ENCODE measurements at places on chromosomes 6 and 20. TPM values are rescaled to one million over a fixed set of nuclear protein-coding genes. Genes with fewer than 3 reads are reported as not detected.
A peak's percentile ranks its signal among the peaks of the same experiment; 100 is the strongest.

DNA sequence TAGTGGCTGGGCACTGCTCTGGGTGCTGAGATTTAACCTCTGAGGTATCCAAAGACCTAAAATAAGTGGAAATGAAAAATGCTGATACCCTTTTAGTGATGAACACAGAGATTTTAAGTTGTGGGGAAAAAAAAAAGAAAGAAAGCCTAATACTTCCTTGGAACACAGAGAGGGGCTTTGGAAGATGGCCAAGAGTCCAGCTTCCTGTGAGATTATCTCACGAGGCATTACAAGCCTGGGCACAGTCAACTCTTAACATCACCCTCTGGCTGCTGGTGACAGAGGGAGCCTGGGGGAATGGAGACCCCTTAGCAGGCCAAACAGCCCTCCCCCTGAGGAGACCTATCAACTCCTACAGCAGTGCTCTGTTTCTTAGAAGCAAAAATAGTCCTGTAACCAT is 19.7 kb downstream of the BTN2A1 start:
- no peak overlapping the region for H3K27ac ChIP-seq
- no peaks in the 10 kb centered on the region for H3K27me3 ChIP-seq
- peaks cover 44% of the 10 kb centered on the region for H3K4me1 ChIP-seq
- no peaks in the 10 kb centered on the region for H3K36me3 ChIP-seq
- no peak overlapping the region for H3K4me3 ChIP-seq

The TGM2 gene
- 0.06 TPM for total RNA-seq

The LHFPL5 gene
- not detected for total RNA-seq

- H3K4me3 ChIP-seq, result no peak overlapping the region
- no peak overlapping the region for H3K27ac ChIP-seq
- no peaks in the 10 kb centered on the region for H3K27me3 ChIP-seq
- H3K4me1 ChIP-seq, result no peaks in the 10 kb centered on the region
- H3K36me3 ChIP-seq, result no peaks in the 10 kb centered on the region
Measured at GRCh38 chr6:82072121-82072521, 175.4 kb downstream of the IBTK start.

DNA sequence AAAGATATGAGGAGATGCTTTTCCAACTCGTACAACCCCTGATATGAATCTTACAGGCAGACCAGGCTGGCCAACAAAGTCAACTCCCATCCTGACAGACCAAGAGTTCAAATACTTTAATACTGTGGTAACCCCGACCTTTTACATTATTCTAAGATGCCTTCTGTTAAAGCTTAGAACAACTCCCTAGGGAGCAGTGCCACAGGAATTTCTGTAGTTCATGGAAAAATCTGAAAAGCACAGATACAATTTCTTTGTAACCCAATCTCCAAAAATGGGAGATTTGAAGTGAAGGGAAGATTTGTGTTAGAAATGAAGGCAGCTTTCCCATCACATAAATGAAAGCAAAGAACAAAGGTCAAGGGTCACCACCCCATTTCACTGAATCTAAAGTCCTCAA is 151.3 kb upstream of the BEND6 start:
- no peaks in the 10 kb centered on the region for H3K4me1 ChIP-seq
- no peak overlapping the region for H3K4me3 ChIP-seq
- no peak overlapping the region for H3K27ac ChIP-seq
- no peak for DNase-seq
- no peaks in the 10 kb centered on the region for H3K36me3 ChIP-seq
- no peaks in the 10 kb centered on the region for H3K27me3 ChIP-seq

The GJA1 gene
- total RNA-seq, result not detected

GRCh38 chr6:137230956-137231555 is 11.9 kb upstream of the IFNGR1 start:
- no peak overlapping the region for H3K27ac ChIP-seq
- H3K4me1 ChIP-seq, result peaks cover 59% of the 10 kb centered on the region
- DNase-seq, result no peak
- H3K36me3 ChIP-seq, result no peaks in the 10 kb centered on the region
- H3K27me3 ChIP-seq, result no peaks in the 10 kb centered on the region

DNA sequence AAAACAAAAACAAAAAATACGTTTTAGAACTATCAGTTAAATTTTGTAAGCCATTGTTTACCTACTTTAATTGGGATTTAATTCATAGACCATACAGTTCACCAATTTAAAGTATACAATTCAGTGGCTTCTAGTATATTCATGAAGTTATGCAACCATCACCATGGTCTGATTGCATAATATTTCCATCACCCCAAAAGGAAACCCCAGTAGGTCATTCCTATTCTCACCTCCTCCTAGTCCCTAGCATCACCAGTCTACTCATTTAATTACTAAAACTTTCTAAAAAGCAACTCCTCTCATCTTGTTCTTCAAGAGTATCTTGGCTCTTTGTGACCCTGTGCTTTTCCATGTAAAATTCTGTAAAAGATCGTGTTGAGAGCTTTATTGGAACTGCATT is 60.2 kb downstream of the ASXL1 start:
- H3K4me1 ChIP-seq, result peaks cover 14% of the 10 kb centered on the region
- no peak overlapping the region for H3K4me3 ChIP-seq
- no peaks in the 10 kb centered on the region for H3K36me3 ChIP-seq
- no peaks in the 10 kb centered on the region for H3K27me3 ChIP-seq

DNA sequence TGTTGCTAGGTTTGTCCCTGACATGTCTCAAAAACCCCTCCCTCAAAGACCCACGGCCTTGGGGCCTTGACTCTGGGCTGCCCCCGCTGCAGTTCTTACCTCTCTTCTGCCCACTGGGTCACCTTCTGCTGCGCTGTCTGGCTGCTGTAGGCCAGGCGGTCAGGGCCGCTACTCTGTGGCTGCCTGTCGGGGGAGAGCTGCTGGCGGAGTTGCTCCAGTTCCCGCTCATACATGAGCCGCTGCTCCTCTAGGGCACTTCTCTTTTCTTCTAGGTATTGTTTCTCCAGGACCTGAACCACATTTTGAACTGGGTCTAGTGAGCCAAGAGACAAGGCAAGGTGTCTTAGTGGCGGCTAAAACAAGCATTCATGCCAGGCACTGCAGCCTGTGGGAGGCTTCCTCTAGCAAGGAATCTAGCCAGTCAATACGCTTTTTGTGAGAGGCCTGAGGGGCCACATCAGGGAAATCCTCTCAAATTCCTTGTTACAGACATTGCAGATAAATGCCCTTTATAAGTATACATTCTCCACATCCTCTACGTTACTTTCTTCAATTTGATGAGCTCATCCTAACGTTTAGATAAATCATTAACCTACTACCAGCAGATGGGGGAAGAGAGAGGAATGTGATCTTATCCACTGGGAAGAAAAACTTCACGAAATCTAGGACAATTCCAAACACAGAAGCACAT is 110.3 kb upstream of the NUP153 start:
- no peak overlapping the region for H3K27ac ChIP-seq
- H3K27me3 ChIP-seq, result no peaks in the 10 kb centered on the region
- no peak for DNase-seq
- H3K36me3 ChIP-seq, result no peaks in the 10 kb centered on the region

DNA sequence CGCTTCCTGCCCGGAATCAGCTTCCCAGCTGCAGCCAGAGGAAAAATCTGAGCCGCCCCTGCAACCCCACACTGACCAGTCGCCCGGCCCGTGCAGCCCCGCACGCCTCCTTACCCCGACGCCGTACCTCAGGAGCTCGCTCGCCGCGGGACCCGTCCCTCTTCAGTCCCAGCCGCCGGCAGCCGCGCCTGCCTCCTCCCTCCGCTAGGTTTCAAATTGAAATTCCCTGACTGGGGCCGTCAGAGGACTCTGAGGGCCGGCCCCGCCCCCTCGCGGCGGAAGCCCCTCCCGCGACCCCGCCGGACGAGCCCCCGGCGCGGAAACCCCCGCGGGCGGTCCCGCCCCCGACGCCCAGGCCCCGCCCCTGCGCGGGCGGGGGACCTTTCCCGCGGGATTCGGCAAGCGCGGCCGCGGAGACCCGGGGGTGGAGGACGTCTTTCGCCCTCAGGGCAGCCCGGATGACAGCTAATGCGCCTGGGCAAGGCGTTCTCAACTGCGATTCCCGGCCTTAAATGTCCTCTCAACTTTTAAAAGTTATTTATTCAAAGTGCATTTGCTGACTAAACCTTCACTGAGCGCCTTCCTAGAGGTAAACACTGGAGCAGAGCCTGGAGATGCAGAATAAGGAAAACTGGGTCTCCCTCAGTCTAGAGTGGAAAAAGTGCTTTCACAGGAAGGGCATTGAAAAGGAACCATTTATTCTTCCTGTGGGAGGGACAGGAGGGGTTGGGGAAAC is at the start of gene EPB41L2:
Gene EPB41L2, minus strand, starts transcription at position 218 of the 736 bp plus-strand sequence. CDS start 106,760 bp downstream, outside the sequence.
- peaks cover 18% of the 10 kb centered on the region for H3K4me1 ChIP-seq
- peak; percentile 85 for DNase-seq
- no peaks in the 10 kb centered on the region for H3K36me3 ChIP-seq
- H3K27ac ChIP-seq, result no peak within 1 kb of the TSS

- no peak for DNase-seq
- H3K27me3 ChIP-seq, result no peaks in the 10 kb centered on the region
- peaks cover 23% of the 10 kb centered on the region for H3K36me3 ChIP-seq
Measured at GRCh38 chr6:118586746-118587485, 38.8 kb downstream of the PLN start.

DNA sequence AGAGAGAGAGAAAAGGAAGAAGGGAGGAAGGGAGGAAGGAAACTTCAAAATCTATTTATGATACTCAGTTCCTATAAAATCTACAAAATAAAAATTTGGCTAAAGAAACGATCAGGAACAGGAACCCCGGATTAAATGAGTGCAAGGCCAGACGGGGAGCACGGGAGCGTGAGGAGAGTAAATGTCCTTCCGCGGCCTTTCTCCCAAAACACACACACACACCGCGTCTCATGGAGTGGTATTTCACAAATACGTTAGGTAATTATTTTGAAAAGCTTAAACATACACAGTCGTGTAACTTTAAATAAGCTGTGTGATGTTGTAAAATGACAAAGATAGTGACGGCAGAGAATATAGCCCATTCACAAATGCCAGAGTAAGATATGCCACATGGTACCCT is 125.7 kb upstream of the AFDN start:
- DNase-seq, result no peak
- H3K36me3 ChIP-seq, result no peaks in the 10 kb centered on the region

The GSTA2 gene
- total RNA-seq, result not detected

DNA sequence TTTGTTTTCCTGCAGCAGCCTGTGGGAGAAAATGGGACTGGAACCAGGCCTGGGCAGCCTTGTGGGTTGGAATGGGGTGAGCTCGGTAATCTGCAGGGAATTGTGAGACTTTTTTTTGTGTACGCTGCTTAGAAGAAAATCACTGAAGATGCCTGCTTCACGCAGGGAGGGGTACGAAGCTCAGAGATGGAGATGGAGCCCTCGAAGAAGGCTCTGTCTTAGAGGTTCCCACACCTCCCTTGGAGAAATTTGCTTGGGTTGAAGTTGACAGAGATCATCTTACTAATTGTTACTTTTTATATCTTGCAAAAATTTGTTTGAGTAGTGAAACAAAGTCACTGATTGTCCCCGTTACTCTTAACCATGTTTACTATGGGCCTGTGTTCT is 894 bp downstream of the PYGB start:
- DNase-seq, result no peak
- H3K27me3 ChIP-seq, result no peaks in the 10 kb centered on the region
- no peaks in the 10 kb centered on the region for H3K36me3 ChIP-seq
- H3K4me3 ChIP-seq, result peak overlapping the region; percentile 94

The ABCC10 gene
- 38.5 TPM for total RNA-seq

GRCh38 chr6:118584911-118585310 is 36.8 kb downstream of the PLN start:
- DNase-seq, result no peak
- H3K4me1 ChIP-seq, result peaks cover 4% of the 10 kb centered on the region
- no peak overlapping the region for H3K4me3 ChIP-seq
- no peaks in the 10 kb centered on the region for H3K27me3 ChIP-seq

The KIF3B gene
- total RNA-seq, result 7.3 TPM

GRCh38 chr6:121668259-121668658 is 232.8 kb downstream of the GJA1 start:
- H3K4me1 ChIP-seq, result no peaks in the 10 kb centered on the region
- no peak overlapping the region for H3K4me3 ChIP-seq
- no peak overlapping the region for H3K27ac ChIP-seq

DNA sequence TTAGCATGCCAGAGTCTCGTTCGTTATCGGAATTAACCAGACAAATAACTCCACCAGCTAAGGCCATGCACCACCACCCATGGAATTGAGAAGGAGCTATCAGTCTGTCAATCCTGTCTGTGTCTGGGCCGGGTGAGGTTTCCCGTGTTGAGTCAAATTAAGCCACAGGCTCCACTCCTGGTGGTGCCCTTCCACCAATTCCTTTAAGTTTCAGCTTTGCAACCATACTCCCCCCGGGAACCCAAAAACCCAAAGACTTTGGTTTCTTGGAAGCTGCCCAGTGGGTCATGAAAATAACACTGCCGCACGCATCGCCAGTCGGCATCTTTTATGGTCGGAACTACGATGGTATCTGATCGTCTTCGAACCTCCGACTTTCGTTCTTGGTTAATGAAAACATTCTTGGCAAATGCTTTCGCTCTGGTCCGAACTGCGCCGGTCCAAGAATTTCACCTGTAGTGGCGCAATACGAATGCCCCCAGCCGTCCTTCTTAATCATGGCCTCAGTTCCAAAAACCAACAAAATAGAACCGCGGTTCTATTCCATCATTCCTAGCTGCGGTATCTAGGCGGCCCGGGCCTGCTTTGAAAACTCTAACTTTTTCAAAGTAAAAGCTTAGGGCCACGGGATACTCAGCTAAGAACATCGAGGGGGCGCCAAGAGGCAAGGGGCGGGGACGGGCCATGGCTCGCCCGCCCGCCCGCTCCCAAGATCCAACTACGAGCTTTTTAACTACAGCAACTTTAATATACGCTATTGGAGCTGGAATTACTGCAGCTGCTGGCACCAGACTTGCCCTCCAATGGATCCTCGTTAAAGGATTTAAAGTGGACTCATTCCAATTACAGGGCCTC is 1958.5 kb upstream of the DEFB115 start:
- H3K27ac ChIP-seq, result no peak overlapping the region
- no peak for DNase-seq
- no peak overlapping the region for H3K4me3 ChIP-seq
- no peaks in the 10 kb centered on the region for H3K27me3 ChIP-seq
- H3K36me3 ChIP-seq, result no peaks in the 10 kb centered on the region
- H3K4me1 ChIP-seq, result no peaks in the 10 kb centered on the region

GRCh38 chr6:78854546-78854945 is 12.8 kb upstream of the IRAK1BP1 start:
- H3K36me3 ChIP-seq, result no peaks in the 10 kb centered on the region
- H3K27ac ChIP-seq, result no peak overlapping the region
- H3K27me3 ChIP-seq, result no peaks in the 10 kb centered on the region
- DNase-seq, result no peak
- H3K4me3 ChIP-seq, result no peak overlapping the region

The TGM3 gene
- total RNA-seq, result not detected

The HRH3 gene
- not detected for total RNA-seq
